Fibroblast of lung (primary cell): ENCODE measurements at places on chromosomes 7 and 10. TPM values are rescaled to one million over a fixed set of nuclear protein-coding genes. Genes with fewer than 3 reads are reported as not detected.

The MSRB2 gene
- total RNA-seq = 16.9 and 19.0 TPM in 2 replicates

The SLC26A5 gene
- not detected in 2 replicates for total RNA-seq

- no peak for DNase-seq
Observed at GRCh38 chr7:8724080-8724718, 290.8 kb downstream of the NXPH1 start.

- DNase-seq = no peak
Observed at GRCh38 chr7:89283302-89283701, 487.8 kb upstream of the TEX47 start.

- peak; percentile 87 for DNase-seq
Observed at GRCh38 chr7:28410628-28411531, 1.4 kb upstream of the CREB5 start.

- DNase-seq = no peak
Observed at GRCh38 chr7:30553546-30553945, 41.1 kb upstream of the GARS1 start.

GRCh38 chr10:27745732-27746396 lies at the start of gene MKX:
TSS of gene MKX (minus strand) at chr10:27745819. CDS start at chr10:27743415, 2,404 bp downstream.
- peak; percentile 65 for DNase-seq

DNA sequence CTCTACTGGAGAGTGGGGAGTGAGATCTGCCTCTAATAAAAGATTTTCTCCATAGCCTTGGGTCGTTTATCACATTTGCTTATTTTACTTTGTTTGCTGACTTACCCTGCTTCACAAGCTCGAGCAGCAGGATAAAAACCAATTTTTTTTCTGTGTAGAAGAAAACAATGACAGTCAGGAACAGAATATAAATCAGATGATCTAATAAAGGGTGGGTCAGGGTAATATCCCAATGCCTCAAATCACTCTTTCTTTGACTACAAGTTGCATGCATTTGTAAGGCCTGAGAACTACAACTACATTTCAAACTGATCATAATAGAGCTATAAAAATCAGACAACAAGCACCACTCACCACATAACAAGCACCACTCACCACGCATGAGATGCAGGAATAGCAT lies 174.4 kb upstream of the ADARB2 start:
- DNase-seq = no peak

The OR2A42 gene
- total RNA-seq = under 0.01 TPM in 1 of 2 replicates, not detected in the other

DNA sequence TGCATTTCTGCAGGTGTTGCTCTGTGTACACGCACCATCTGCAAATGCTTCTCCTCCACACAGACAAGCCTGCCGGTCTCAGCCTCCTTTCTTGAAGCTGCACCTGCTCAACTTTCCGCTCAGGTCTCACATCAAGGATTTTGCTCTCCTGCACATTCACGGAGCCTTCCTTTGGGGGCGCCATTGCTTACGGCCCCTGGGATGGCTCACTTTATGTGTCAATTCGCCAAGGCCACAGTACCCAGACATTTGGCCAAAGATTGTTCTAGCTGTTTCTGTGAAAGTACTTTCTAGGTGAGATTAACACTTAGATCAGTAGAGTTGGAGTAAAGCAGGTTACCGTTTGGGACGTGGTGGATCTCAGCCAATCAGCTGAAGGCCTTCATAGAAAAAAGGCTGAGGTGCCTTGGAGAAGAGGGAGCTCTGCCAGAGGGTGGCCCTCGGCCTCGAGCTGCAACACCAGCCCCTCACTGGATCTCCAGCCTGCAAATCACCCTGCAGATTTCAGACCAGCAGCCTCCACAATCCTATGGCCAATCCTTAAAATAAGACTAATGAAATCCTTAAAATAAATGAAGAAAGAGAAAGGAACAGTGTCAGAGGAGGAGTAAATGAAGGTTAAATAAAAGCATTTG lies 39.9 kb upstream of the PPP2R2D start:
- no peak for DNase-seq

- DNase-seq = no peak
Observed at GRCh38 chr7:68146983-68147382, 1150.3 kb downstream of the TYW1 start.

DNA sequence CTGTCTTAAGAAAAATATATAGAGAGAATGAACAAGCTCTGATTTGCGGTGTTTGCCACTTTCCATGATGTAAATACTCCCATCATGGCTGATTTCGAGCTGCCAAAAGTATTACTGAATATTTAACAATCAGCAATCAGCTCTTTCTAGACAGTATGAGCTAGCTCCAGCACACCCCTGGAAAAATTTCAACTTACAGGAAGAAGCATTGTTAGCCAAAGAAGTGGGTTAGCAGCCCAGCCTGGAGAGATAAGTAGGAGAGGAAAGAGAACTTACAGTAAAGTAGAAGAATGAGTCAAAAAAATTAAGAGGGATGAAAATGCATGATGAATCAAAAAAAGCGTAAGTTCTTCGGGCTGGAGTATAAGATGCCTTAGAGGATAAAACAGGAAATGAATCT lies 60.6 kb upstream of the ANK3 start:
- no peak for DNase-seq

DNA sequence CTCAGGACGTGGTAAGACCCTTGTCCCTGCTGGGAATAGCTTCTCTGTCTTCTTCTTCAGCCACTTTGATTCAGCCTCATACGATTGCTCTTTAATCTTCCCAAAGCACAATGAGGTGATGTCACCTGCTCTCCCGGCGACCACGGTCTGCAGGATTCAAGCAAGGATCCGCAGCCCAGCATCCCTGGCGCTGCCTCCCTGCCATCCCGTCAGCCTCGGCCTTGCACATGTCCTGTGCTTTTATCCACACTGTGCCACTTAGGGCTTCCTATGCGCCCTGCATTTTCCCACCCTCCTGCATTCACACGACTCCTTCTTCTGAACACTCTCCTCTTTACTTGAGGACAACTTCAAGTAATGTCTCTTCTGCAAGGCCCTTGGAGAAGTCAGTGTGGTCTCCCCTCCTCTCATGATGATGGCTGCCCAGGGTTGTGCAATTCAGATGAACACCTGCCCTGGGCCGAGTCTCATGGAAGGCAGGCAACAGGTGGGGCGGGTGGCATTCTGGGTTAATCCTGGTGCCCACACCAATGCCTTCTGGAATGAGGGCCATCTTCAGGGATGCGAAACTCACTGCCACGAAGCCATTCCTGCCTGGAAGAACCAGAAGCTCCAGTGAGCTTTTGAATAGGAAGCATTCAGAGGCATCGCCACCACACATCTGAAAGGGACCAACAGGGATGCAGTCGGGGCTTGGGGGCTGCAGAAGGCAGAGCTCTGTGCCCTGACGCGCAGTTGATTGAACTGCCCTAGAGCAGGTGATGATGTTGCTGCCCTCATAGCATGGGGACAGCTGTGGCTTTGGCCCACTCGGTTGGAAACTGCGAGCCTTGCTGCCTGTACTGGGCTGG lies 287.5 kb downstream of the GLRX3 start:
- no peak for DNase-seq

The ZNF853 gene
- 0.66 and 4.4 TPM in 2 replicates for total RNA-seq

DNA sequence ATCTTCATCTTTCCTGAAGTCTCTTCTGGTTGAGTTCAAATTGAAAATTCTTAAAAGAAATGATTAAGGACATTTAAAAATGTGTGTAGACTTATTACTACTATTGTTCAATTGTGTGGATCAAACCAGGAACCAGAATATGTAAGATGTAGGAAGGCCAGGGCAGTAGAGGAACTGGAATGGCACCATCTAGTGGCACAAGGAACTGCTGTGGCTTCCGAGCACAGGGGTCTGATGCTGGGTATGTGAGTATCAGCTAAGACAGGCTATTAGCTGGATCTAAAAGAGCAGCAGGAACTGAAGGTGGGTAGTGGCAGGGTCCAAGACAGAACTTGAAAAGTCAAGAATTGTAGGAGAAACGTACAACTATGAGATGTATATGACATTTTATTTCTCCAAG lies 247.3 kb downstream of the SEMA3A start:
- no peak for DNase-seq

GRCh38 chr10:6553937-6554336 lies 26.1 kb downstream of the PRKCQ start:
- DNase-seq = no peak

The CDK14 gene
- 36.0 and 41.1 TPM in 2 replicates for total RNA-seq

GRCh38 chr7:130926001-130926691 lies 192.1 kb upstream of the KLF14 start:
- no peak for DNase-seq

The ZPBP gene
- total RNA-seq = not detected in 2 replicates

DNA sequence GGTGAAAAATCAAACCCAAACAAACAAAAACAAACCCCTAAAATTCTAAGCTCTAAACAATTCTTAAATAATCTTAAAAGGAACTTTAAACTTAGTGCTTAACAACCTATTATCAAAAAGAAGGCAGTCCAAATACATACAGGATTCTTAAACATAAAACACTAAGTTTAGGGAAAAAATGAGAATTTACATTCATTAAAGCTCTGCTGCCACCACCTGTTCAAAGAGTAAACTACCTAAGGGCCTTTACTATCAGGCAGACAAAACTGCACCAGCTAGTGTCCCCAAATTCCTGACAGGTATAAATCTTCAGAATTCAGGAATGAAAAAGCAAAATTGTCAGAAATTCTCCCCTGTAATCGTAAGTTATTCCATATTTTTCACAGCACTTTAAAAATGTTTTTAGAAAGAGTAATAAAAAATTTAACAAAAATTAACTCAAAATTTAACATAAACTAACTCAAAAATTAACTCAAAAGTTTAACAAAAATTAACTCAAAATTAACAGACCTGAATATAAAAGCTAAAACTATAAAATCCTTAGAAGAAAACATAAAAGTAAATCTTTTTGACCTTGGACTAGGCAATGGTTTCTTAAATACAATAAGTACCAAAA lies 55.1 kb downstream of the PDZD8 start:
- DNase-seq = peak; percentile 40

GRCh38 chr7:39399986-39400385 lies 166.2 kb upstream of the YAE1 start:
- DNase-seq = no peak
